ENCODE measurements at places on chromosomes 11 and 22.

GRCh38 chr11:44977493-44977984, 26.9 kb upstream of the TP53I11 start:
- no peak for DNase-seq

DNA sequence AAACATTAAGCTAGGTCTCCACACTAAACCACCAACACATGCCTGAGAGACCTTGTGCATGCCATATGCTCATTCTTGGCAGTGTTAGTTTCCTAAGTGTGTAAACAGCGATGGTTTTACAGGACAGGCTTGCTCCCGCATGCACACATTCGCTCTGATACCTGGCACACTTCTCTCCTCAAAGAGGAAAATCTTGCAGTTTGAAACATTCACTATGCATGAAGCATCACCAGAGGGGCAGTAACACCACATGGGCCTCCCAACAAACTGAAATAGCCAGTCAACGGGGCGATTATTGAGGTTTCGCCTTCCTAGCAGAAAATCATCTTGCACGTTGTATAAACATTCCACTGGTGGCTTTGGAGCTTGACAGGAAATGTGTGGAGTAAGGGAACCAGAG, 52.6 kb downstream of the ABTB2 start:
- DNase-seq = no peak

- no peak for DNase-seq
Measured at GRCh38 chr11:39972461-39972860, 1487.0 kb downstream of the LRRC4C start.

- no peak for DNase-seq
Measured at GRCh38 chr11:102843489-102843888, at the start of gene MMP3. Gene MMP3 (minus strand): TSS chr11:102843609. CDS start chr11:102843546, 63 bp downstream.

DNA sequence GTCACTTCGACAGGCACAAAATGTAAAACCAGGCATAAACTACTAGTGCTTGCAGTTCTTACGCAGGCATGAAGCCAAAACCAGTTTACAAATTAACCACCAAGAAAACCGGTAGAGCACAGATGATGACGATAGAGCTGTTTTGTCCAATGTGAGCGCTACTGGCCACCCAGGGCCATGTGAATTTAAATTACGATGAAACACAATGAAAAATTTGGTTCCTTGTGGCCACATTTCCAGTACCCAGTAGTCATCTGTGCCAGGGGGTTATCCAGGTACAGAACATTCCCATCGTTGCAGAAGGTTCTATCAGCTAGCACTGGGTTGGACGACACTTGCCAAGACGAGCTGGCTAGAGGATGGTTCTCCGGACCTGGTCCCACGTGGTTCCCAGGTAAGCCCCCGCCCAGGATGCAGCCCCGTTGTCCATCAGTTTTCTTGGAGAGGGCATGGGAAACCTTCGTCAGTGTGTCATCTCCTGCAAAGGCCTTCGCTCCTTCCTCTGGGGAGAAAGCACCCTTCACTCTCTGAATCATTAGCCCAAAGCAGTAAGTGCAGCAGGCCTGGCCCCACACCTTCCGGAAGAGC, 1.1 kb upstream of the CD81 start:
- no peak for DNase-seq

DNA sequence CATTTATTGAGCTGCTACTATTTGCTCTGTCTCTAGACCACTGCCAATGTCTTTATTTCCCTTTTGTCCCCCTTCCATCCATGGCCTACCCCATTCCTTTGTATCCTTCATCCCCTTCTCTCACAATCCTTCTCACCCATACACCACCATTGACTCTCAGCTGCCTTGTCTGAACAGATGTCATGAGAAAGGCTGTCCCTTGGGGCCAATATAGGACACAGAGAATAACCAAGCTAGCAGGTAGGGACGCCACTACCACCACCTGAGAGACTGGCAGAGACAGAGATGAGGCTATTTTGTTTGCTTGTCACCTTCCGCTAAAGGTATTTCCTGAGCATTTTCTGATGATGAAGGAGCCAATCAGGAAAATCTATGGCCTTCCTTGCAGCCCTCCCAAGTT, 138.9 kb downstream of the CD44 start:
- DNase-seq = no peak

DNA sequence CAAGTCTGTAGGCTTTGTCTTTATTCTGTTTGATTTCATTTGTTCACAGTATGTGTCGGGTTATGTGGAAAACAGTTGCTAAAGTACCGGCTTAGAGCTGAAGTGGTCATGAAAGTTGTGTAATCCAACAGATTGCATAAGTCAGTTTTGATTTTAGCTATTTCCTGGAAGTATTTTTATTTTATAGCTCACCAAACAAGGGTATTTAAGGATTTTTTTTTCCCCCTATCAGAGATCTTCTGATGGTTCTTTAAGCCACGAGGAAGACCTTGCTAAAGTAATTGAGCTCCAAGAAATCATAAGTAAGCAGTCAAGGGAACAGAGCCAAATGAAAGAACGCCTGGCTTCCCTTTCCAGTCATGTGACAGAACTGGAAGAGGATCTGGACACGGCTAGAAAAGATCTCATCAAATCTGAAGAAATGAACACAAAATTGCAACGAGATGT, 55.9 kb downstream of the PPFIA1 start:
- no peak for DNase-seq
